Activated CD4-positive, alpha-beta T cell treated with anti-CD3 and anti-CD28 coated beads, Interleukin-2, amount 10 ng/mL, durations not matched to agents 7 days and 5 days (primary cell): ENCODE measurements at places on chromosomes 4 and X. TPM values are rescaled to one million over a fixed set of nuclear protein-coding genes. Genes with fewer than 3 reads are reported as not detected.

The EMD gene
- 59.9 TPM for total RNA-seq

The TXK gene
- total RNA-seq, result 42.0 TPM

The CFAP299 gene
- not detected for total RNA-seq

The TEX13B gene
- total RNA-seq, result not detected

The GRIA3 gene
- total RNA-seq, result not detected

The CXorf38 gene
- 19.5 TPM for total RNA-seq

The PWWP3B gene
- not detected for total RNA-seq
